ENCODE measurements at places on chromosomes 7 and 10. TPM values are rescaled to one million over a fixed set of nuclear protein-coding genes. Genes with fewer than 3 reads are reported as not detected.

GRCh38 chr10:33248638-33249037 lies 85.8 kb downstream of the NRP1 start:
- H3K4me1 ChIP-seq, result peaks cover 24% of the 10 kb centered on the region
- no peaks in the 10 kb centered on the region for H3K36me3 ChIP-seq
- no peaks in the 10 kb centered on the region for H3K27me3 ChIP-seq
- H3K27ac ChIP-seq, result no peak overlapping the region
- DNase-seq, result no peak

GRCh38 chr7:93044147-93044810 lies 73.5 kb downstream of the SAMD9 start:
- H3K4me3 ChIP-seq, result no peak overlapping the region
- H3K27ac ChIP-seq, result no peak overlapping the region
- peaks cover 6% of the 10 kb centered on the region for H3K4me1 ChIP-seq
- H3K27me3 ChIP-seq, result no peaks in the 10 kb centered on the region
- DNase-seq, result no peak

- peaks cover 4% of the 10 kb centered on the region for H3K4me1 ChIP-seq
- H3K36me3 ChIP-seq, result no peaks in the 10 kb centered on the region
- no peak overlapping the region for H3K4me3 ChIP-seq
Observed at GRCh38 chr10:63498665-63499064, 22.5 kb upstream of the REEP3 start.

DNA sequence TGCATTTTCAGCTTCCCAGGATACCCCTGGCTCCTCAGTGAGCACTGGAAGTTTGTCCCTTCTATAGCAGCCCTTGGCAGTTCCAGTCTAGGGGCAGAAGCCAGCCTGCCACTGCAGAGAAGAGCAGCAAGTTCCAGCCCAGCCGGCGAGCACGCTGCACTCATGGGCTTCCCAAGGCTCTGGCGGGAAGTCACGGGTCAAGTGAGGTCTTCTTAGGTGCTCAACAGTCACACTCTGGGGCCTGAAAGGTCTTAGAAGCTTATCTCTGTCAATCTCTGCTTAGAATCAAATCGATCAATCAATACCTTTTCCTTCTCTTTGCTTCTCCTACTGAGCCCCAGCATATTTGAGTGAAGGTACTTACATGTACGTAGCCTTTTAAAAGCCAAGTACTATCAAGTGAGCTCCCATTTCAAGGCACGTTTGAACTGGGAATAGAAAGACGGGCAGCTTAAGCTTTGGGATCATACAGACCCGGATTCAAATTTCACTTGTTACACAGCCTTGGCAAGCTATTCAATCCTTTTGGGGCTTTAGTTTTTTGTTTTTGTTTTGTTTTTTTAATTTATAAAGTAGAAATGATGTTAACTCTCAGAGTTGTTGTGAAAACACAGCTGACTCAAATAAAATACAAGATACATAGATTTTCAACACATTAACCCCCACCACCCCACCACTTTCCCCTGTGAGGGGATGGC lies 152.6 kb upstream of the KLF14 start:
- H3K27me3 ChIP-seq, result no peaks in the 10 kb centered on the region
- no peak overlapping the region for H3K4me3 ChIP-seq
- peaks cover 61% of the 10 kb centered on the region for H3K36me3 ChIP-seq
- DNase-seq, result no peak
- peak overlapping the region; percentile 94 for H3K27ac ChIP-seq

DNA sequence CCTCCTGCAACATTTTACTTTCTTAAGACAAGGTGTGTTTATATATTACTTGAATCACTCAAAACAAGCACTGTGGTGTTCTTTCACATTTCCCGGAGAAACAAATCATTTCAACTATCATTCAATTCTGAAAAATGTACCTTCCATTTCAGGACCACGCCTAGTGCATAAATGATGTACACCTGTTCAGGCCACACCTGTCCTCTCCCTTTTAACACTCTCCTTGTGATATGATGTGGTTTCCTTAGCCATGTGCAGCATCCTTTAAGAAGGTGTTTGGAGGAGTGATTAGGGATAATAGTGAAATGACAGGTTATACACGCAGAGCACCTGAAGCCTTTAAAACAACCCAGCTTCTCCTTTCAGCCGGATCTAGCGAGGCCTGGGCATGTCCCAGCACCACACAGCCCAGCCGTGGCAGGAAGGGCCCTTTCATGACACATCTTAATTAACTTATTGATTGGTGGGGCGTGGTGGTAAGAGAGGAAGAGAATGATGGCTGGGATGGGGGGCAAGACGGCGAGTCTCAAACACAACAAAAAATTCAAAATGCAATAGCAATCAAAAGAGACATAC lies 26.9 kb downstream of the ABLIM1 start:
- peak overlapping the region; percentile 76 for H3K4me3 ChIP-seq
- no peak for DNase-seq
- H3K27me3 ChIP-seq, result no peaks in the 10 kb centered on the region
- H3K27ac ChIP-seq, result peak overlapping the region; percentile 71
- no peaks in the 10 kb centered on the region for H3K36me3 ChIP-seq

DNA sequence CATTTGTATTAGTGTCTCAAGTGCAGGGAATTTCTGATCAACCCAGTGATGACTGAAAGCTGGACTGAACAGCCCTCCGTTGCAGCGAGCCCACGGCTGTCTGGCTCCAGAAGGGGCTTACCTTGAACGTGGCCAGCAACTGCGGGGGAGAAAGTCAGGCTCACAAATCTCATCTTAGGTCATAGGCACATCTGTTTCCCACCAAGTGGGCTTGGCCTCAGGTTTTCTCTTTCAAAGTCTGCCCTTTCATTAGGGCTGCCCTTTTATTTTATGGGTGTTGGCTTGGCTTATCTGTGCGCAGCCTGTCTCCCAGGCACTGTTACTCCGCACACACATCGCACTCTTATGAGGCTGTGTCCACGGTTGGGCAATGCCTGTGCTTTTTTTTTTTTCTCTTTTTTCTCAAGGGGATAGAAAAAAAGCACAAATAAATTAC lies 178.0 kb downstream of the JCAD start:
- peak; percentile 26 for DNase-seq
- H3K36me3 ChIP-seq, result no peaks in the 10 kb centered on the region
- H3K4me3 ChIP-seq, result no peak overlapping the region
- H3K27ac ChIP-seq, result peak overlapping the region; percentile 46
- H3K4me1 ChIP-seq, result no peaks in the 10 kb centered on the region

DNA sequence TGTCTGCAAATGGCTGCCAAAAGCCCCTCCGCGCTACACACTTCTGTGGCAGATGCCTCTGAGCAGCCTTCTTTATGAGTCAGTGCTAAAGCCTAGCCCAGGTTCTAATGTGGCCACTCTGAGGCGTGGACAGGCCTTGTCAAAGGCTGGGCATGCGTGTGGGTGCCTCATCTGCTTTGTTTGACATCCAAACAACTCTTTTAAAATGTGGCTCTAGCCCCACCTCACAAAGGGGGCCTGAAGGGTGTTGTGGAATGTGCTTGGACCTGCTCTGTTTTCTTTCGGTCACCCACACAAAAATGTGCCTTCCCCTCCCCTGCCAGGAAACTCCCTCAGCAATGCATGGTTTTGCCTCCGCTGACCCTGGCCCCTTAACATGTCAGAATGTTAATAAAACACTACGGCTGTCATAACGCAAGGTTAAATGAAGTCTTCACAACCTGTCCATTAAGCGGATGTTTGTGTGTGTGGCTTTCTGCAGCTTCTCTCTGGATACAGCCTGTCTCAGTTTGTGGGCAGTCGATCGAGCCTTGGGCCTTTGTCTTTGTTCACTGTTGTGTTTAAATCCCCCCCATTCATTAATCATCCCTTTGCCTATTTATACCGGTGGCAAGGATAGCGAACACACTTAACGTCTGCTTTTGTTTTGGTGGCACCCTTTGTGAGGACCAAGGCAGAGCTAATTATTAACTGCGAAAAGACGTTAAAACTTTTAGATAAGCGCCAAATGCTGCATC lies 718.9 kb downstream of the LRMDA start:
- no peaks in the 10 kb centered on the region for H3K4me1 ChIP-seq
- H3K27me3 ChIP-seq, result no peaks in the 10 kb centered on the region
- no peak for DNase-seq
- no peak overlapping the region for H3K4me3 ChIP-seq

DNA sequence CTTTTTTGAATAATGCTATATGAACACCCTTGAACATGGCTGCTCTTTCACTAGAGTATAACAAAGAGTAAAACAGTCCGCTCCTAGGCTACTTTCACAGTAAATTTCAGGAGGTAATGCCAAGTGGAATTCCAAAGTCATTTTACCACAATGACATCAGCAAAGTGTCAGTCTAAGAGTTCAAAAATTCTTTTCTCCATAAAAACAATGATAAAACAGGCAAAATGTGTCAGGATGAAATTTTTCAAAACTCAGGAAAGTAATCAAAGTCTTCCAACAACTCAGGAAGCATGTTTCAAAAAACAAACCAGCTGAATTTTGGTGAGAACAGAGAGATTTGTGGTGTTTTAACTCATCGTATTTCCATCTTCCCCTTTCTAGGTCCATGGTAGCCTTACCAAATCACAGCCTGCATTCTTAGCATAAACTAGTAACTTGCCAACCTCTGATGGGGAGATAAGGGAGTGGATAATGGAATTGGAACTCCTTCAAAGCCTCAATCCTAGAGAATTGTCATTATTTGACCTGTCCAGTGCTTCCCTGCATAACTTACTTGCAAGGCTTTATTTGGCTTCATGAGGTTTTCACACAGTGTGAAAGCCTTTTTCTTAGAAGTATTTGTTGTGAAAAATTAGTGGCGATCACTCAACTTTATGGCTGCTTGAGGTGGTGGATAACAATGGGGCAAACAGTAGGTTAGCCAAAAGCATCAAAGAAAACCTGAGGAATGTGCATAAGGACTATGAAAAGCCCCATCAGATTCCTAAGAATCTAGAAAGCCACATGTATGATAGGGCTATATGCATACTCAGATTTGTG lies 302.7 kb downstream of the HDAC9 start:
- H3K36me3 ChIP-seq, result no peaks in the 10 kb centered on the region
- DNase-seq, result no peak
- no peak overlapping the region for H3K27ac ChIP-seq
- no peaks in the 10 kb centered on the region for H3K4me1 ChIP-seq

DNA sequence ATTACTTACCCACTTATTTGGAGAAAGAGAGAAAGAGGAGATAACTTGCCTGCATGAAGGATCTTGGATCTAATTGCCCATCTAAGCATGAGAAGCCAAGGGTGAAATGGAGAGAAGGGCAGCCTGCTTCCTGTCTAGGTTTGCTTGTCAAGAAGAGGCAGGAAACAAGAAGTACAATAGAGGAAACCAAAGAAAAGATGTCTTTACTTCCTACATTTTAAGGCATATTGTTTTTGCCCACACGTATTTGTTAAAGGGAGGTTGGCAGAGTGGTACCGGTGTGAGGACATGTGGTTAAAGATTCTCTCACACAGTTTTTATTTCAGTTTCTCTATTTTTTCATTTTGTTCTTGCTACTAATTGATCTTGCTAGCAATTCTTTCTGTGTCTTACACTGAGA lies 6.0 kb upstream of the TAS2R38 start:
- H3K27ac ChIP-seq, result no peak overlapping the region
- no peak for DNase-seq
- no peak overlapping the region for H3K4me3 ChIP-seq
- no peaks in the 10 kb centered on the region for H3K36me3 ChIP-seq

- no peak overlapping the region for H3K27ac ChIP-seq
- H3K27me3 ChIP-seq, result no peaks in the 10 kb centered on the region
- DNase-seq, result no peak
- H3K4me1 ChIP-seq, result no peaks in the 10 kb centered on the region
Observed at GRCh38 chr7:126211875-126212274, 1040.9 kb downstream of the GRM8 start.

DNA sequence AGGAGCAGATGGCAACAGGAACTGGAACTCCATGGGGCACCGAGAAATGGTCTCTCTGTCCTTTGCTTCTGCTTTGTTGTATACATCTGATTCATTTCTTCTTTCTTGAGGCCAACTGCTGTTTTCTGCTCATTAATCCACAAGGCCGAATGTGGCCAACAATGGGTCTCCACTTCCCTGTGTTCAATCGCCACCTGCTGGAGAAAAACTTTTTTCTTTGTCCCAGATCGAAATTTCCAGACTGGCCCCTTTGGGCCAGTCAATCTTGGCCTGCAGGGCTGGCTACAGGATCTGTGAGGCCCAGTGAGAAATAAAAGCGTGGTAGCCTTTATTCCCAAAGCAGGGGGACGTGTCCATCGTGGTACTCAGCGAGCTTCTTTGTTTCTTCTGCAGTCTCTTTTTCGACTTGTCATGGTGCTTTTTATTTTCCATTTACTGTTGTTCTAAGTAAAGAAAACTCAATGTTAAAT lies 58.8 kb downstream of the PARP12 start:
- H3K27ac ChIP-seq, result no peak overlapping the region
- no peaks in the 10 kb centered on the region for H3K4me1 ChIP-seq
- DNase-seq, result no peak
- H3K27me3 ChIP-seq, result no peaks in the 10 kb centered on the region

- H3K4me1 ChIP-seq, result no peaks in the 10 kb centered on the region
- H3K4me3 ChIP-seq, result no peak overlapping the region
- no peaks in the 10 kb centered on the region for H3K36me3 ChIP-seq
- peak overlapping the region; percentile 69 for H3K27ac ChIP-seq
- H3K27me3 ChIP-seq, result no peaks in the 10 kb centered on the region
- DNase-seq, result no peak
Observed at GRCh38 chr10:43209074-43209455, 57.8 kb downstream of the RASGEF1A start.

GRCh38 chr7:28032738-28033380 lies 147.7 kb downstream of the JAZF1 start:
- no peaks in the 10 kb centered on the region for H3K36me3 ChIP-seq
- no peak overlapping the region for H3K27ac ChIP-seq
- H3K4me3 ChIP-seq, result no peak overlapping the region
- DNase-seq, result no peak
- peaks cover 6% of the 10 kb centered on the region for H3K4me1 ChIP-seq
- H3K27me3 ChIP-seq, result no peaks in the 10 kb centered on the region

DNA sequence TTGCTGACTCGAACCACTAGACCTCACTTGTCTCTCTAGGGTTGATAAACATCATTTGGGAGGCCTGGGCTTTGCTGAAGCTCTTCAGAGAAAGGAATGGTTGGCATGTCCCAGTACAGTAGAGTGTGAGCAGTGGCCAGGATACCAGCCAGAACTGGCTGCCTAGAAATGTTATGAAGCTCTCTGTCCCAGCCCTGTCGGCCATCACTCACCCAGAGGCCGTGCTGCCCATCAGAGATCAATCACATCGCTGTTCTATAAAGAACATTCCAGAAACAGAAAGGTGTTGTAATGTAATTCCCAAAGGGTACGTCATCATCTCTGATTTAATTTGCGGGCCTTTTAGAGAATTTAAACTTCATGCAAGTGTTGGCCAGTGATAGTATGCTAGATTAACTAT lies 111.5 kb downstream of the PRPF18 start:
- peaks cover 14% of the 10 kb centered on the region for H3K4me1 ChIP-seq
- H3K27me3 ChIP-seq, result no peaks in the 10 kb centered on the region
- H3K36me3 ChIP-seq, result peaks cover 77% of the 10 kb centered on the region
- H3K4me3 ChIP-seq, result no peak overlapping the region
- no peak for DNase-seq

Gene GPR15LG
- total RNA-seq, result not detected

Gene ECHS1
- 72.2 TPM for total RNA-seq

Gene RAPGEF5
- total RNA-seq, result 121 TPM

Gene SPDYE9
- not detected for total RNA-seq

Gene ASIC3
- 6.0 TPM for total RNA-seq

Gene ZNF212
- 12.6 TPM for total RNA-seq

Gene THNSL1
- 1.5 TPM for total RNA-seq

Gene KDM7A
- 19.7 TPM for total RNA-seq

Gene CAMK2B
- 14.7 TPM for total RNA-seq

Gene NXPH1
- not detected for total RNA-seq

Gene GIMAP7
- 23.8 TPM for total RNA-seq

Data from tibial nerve (tissue), 4 donors.